ENCODE measurements at places on chromosomes 5 and 9. TPM values are rescaled to one million over a fixed set of nuclear protein-coding genes. Genes with fewer than 3 reads are reported as not detected.

CAMK2A gene
- 15.2 TPM for polyA plus RNA-seq

MLLT3 gene
- 7.9 TPM for polyA plus RNA-seq

PAEP gene
- not detected for polyA plus RNA-seq

FIBCD1 gene
- 3.9 TPM for polyA plus RNA-seq

NINJ1 gene
- polyA plus RNA-seq: 52.9 TPM

ADAMTS2 gene
- polyA plus RNA-seq: 1.8 TPM

CAPSL gene
- not detected for polyA plus RNA-seq

GRCh38 chr5:170081616-170082015 is 24.1 kb upstream of the FOXI1 start:
- DNase-seq: no peak

DNA sequence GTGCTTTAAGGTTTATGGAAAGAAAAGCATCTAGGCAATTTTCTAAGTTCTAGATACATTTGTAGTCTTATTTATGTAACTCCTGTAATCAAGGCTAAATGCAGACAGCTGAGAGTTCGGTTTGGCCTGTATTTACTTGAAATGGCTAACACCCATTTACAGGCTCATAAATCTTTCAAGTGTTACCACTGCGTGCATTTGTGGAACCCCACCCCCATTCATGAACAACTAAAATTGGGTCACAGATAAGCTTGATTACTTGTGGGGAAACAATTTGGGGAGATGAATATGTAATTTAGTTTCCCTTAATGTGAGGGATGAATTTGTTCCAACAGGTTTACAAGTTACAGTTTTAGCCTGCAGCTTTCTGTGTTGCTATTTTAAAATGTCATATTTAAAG is 360.6 kb downstream of the ARRDC3 start:
- no peak for DNase-seq

GRCh38 chr5:10467281-10468198 is 25.9 kb downstream of the ROPN1L start:
- DNase-seq: no peak

DNA sequence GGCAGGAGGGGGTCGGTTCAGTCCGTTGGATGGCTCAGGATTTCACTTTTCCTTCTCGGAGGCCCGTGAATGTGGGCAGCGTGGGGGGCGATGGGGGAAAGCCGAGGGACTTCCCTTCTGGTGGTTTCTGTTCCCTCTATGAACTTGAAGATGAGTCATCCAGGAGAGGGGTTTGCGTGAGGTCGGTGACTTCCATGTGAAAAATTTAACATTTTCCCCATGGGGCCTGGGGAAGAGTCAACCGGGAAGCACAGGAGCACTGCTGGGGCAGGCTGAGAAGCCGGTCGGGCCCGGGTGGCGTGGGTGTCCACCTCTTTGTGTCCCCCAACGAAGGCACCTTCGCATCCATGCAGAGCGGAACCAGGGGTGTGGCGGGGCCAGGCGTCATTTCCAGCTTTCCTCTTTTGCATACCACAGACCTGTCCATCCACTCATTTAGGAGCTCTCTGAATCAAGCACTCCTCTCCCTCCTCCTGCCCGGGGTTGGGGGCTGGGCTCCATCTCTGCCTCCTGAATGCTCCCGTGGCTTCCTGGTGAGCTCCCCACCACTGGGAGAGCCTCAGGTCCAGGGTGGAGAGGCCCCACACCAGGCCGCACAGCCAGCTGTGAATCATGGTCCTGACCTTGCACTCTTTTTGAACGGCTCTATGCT is 68.4 kb downstream of the ANKRD33B start:
- no peak for DNase-seq

DNA sequence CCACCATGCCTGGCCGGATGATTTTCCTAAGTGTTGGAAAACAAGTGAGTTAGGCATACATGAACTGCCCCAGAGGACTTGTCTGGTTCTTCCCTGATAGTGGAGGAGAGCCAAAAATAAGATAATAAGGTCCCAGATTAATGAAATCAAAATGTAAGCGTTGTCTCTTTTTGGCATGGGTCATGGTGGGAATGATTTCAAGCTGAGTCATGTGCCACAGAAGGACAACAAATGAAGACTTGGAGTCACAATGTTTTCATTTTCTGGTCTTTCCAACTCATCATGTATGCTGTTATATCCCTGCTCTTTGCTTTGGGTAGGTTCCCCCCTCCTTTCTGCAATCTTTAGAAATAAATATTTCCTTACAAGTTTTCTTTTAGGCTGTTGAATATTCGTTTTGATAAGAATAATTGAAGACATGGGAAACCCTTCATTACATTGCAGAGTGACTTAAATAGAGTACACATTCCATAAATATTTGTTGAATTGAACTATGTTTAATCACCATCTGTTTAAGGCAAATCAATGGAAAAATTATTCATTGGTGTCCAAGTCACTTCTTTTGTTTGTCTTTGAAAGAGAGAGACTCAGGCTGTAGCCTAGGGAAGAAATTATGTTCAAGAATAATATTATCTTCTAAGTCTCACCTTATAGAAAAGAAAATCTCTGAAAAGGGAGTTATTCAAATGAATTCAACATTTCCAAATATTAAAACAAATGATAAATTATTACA is 196.3 kb downstream of the CSNK1G3 start:
- no peak for DNase-seq

- DNase-seq: no peak
Observed at GRCh38 chr5:103458497-103459040, 104.0 kb downstream of the NUDT12 start.

- DNase-seq: peak; percentile 84
Observed at GRCh38 chr9:38620483-38621433, at the start of gene ANKRD18A. Gene ANKRD18A, minus strand, starts transcription at chr9:38620596. Its CDS starts 311 bp downstream, at chr9:38620285.

DNA sequence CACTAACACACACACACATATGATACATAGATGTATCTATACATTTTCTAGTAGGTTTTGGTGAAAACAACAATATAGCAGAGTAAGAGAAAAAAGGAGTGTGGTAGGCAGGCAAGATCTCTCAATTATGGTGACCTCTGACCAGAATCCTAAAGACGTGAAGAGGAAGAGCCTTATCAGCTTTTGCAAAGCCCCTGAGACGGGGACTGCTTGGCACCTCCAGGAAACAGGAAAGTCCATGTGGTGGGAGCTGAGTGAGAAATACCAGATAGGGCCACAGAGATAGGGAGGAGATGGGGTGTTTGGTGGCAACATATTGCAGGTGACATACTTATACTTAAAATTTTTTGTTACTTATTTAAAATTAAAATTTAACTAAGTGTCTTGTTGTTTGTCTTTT is 39.9 kb upstream of the CTXN3 start:
- no peak for DNase-seq

Data from heart left ventricle (tissue), 16 donors.